ENCODE measurements at places on chromosomes 12 and 14.

GRCh38 chr14:94113490-94113889, 3.0 kb downstream of the IFI27 start:
- DNase-seq: no peak

DNA sequence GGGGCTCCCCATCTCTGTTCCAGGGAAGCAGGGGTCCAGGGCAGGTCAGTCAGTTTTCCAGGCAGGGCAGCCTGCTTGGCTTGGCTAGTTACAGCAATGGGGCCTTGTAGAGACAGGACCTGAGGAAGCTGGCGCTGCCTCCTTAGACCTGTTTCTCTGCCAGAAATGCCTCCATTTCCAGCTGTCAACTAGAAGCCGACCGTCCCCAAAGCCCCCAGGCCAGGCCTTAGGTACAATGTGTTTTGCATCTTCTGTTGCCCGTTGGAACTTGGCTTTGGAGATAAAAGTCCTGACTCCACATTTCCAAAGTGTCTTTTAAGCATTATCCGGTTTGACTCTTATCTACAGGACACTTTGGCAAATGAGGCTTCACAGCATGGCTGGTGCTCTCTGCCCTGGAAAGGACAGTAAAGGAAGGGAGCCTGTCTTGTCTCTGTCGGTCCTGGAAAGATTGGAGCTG, 42.6 kb downstream of the KRT80 start:
- no peak for DNase-seq

DNA sequence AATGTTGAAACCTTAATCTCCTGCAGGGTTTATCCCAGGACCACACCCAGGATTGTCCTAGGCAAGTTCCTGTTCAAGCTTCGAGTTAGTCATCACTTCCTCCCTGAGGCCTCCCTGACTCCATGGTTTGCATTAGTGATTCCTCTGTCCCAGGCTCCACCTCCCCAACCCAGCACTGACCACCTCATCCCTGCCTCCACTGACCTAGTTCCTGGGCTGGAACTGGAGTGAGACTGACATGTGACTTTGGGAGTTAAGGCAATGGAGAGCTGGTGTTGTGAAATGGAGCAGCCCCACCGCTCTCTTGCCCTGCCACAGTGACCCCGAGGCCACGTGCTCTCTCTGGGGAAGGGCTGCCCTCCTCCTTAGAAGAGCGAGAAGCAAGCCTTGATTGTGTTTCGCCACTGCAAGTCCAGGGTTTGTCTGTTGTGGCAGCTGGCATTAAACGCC, 15.8 kb upstream of the DTX1 start:
- no peak for DNase-seq

DNA sequence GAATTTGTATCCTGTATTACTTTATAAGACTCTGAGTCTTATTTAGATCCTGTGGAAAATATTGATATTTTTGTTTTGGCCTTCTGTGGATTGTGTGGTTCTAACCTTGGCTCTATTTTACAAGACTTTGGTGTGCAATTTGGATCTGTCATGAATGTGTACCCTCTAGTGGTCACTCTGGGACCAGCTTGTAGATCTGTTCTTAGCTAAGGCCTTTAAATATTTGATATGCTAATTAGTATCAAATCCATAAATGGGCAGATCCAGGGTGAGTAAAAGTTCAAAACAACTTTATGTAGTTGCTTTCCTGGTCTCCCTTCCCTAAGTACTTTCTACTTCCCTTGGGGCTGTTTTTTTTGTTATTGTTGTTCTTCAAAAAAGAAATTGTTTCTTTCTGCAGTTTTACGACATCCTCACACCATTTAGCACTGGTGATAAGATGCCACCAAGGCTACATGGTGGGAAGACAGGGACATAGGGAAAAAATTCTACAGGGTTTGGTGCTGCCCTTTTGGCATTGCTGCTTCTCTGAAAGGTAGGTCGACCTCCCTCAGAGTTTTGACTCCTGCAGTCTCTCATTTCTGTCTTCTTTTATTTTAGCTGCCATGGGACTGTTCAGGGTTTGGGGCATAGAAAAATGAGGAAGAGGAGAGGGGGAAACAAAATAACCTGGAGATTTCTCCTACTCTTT, 238.5 kb downstream of the GPHN start:
- peak; percentile 70 for DNase-seq

DNA sequence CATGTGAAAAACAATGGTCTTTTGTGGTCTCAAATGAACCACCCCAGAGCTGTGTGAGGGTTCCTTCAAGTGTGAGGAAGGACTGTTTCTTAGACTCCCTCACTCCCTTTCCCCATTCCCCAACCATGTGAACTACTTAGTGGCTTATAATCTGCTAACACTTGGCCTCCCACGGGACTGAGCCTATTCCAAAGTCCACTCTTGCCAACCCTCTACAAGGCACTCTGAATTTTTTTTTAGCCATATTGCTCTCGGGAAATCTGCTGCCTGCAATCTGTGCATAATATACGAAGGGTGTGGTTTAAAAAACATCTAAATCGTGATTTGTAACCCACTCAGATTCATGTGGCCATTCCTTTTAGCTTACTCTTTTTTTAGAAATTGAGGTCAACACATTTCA, 2.6 kb downstream of the SVOP start:
- no peak for DNase-seq

GRCh38 chr12:115574826-115575225, 702.7 kb downstream of the MED13L start:
- no peak for DNase-seq

- no peak for DNase-seq
Measured at GRCh38 chr12:2294651-2295475, 242.1 kb downstream of the CACNA1C start.

DNA sequence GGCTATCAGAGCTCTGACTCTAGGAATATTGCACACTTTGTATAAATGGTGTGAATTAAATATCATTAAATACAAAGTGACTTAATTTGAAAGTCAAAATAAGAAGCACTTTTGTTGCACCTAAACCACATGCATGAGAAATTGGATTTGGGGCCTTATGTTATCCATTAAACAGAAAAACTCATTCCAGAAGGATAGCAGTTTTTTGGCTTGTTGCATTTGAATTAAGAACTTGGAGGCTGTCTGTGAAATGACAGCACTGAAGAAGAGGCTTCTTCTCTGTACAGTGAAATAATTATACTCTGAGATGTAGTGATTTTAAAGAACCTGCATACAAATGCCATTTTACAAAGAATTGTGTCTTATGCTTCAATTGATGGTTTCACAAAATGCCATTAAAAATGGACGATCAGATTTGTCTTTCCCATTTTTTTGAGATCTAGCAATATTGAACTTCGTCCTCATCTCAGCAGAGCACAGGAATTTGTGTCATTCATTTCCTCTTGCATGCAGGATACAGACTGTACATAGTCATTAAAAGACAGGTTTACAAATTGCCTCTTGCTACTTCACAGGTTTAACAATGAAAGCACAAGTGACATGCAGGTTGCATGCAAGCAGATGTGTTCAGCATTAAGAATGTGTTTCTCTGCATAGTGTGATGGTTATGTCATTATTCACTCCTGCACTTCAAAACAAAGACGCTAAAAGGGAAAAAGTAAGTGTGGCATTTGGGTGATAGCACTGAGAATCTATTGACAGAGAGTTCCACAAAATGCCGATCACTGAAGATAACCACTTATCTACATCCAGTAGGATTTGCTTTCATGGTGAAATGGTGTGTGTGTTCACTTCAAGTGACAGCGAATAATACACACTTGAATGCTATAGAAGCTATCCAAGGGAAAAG, 35.9 kb upstream of the PYGL start:
- DNase-seq: no peak

DNA sequence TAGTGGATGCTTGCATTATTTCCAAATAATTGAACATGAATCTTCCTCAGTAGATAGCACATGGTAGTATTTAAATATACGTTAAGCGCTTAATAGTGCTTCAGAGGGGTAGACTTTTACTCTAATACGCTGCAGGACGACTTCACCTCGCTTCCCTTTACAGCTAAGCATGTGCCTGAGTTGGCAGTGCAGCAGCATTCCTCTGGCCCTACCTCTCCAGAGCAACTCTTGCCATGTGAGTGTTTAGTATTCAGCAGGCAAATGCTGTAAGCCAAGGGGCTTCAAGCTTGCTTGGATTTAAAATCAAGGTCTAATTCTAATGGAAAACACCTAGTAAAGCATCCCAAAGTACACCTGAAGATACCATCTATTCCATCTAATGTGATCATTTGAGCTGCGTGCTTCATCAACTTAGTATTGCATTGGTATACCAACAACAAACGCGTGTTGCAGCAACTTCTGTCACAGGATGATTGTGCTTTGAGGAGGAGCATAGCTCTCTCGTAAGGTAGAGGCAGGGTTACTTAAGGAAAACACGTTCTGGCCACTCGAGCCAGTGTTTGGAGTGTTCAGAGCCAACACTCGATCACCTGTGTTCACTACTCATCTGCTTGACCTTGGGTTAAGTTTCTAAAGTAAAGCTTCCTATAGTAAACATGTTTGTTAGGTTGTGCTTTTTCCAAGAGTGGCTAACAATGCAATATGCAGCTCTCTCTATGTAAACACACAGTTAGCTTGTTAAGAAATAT, 60.6 kb downstream of the PIWIL1 start:
- DNase-seq: no peak

- no peak for DNase-seq
Measured at GRCh38 chr14:97453991-97454390, 656.8 kb downstream of the VRK1 start.

DNA sequence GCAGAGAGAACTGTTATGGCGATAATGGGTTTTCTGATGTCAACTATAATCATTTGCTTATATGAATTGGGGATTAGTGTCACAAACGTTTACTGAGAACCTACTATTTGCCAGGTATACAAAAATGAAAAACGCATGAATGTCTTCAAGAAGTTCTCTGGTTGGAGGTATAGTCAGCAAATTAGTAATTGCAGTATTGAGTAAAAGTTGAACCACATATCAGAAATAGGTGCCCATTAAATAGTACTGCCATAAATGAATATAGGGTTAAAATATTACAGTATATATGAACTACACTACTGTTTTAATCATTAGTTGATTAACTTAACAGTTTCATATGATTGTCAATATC, 60.0 kb downstream of the PTPRB start:
- no peak for DNase-seq

- DNase-seq: peak; percentile 60
Measured at GRCh38 chr14:37150414-37150813, 22.0 kb downstream of the SLC25A21 start.

Data from T47D (cell line).